Esophagus squamous epithelium (tissue), 5 donors: ENCODE measurements at places on chromosomes 7 and 10.

DNA sequence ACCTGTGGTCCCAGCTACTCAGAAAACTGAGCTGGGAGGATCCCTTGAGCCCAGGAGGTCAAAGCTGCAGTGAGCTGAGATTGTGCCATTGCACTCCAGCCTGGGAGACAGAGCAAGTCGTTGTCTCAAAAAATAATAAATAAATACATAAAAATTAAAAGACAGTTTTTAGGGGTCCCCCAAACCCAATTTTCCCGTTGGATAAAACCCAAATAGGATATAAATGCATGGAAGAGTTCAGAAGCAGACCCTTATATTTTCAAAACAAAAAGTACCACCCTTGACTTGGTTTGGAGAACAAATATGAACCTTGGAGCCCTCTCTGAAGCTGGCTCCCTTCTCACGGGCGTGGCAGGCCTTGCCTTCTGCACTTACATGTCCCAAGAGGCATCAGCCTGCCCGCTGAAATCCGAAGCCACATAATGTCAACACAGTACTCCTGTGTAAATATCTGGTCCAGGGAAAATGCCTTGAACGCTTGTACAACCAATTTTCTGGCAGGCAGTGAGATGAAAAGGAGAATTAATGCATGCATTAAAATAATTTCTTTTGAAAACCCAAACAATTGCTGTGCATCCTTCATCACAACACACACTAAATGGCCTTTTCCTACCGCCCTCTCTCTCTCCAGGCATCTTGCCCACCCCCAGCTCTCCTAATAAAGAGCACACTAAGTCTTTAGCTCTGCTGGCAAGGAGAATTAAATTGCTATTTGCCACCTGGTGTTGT lies 46.4 kb upstream of the PARD3 start:
- DNase-seq = no peak

GRCh38 chr7:114530057-114530611 lies 115.5 kb downstream of the FOXP2 start:
- no peak for DNase-seq

- DNase-seq = no peak
Observed at GRCh38 chr7:105408791-105409410, 20.2 kb upstream of the SRPK2 start.

DNA sequence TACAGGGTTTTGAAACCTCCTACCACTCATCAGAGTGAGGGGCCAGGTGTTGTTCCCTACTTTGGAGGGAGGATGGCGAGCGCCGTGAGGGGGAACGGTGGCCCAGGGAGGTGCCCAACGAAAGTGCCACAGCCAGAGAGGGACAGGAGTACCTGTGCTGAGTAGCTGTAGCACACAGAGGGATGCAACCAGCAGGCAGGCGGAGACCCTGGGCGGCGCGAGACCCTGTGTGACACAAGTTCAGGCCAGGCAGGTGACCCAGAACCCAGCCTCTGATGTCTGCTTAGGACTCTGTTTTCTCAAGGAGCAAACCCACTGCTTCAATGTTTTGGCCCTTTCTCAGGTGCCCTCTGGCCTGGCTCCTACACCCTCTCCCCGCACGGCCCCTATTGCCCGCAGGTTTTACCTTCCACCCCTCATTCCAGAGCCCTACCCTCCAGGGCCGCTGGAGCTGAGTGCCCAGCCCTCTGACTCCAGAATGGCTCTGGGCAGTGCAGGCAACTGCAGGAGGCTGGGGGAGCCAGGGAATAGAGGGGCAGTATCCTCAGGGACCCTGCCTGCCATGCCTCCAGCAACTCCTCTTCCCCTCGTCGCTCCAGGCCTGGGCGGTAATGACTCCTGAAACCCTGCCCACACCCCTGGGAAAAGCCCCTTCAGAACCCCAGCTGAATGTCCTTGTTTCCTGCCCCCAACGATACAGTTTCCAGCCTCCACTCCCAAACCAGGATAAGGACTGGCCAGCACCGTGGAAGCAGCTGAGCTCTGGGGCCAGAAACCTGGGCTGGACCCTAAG lies 164.1 kb upstream of the RHEB start:
- no peak for DNase-seq

GRCh38 chr10:6158276-6158675 lies 44.5 kb upstream of the PFKFB3 start:
- DNase-seq = no peak

GRCh38 chr7:23396222-23397015 lies 73.9 kb downstream of the IGF2BP3 start:
- DNase-seq = no peak

- DNase-seq = no peak
Observed at GRCh38 chr10:44854693-44855350, 56.3 kb upstream of the TMEM72 start.

DNA sequence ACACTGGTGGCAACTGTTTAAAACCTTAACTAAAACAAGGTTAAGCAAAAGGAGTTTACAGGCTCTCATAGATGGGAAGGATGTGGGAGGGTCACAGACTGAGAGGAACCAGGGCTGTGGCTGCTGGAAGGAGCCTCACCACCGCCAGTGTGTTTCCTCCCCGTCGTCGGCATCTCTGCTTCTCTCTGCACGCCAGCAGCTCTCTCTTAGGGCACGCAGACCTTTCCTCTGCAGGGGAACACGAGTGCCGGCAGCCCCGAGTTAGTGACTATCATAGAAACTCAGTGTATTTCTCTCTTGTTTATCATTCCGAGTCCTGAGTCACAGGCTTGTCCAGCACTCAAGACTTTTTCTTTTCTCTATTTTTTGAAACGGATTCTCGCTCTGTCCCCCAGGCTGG lies 8.1 kb upstream of the SH2D4B start:
- DNase-seq = no peak

DNA sequence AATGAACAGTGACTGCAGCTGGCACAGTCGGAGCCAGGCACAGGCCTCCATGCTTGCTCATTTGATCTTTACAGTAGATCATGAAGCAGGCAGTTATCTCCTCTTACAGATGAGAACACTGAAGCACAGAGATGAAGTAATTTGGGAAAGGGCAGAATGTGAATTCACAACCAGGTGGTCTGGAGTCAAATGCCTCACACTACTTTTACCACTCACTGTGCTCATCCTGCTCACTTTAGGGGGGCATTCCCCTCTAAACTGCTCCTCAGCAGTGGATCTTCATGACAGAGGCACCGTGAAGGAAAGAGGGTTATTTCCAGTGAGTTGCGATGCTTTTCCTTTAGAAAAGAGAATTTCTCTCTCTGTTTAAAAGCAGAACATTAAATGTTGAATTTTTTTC lies 15.1 kb downstream of the SNX10 start:
- DNase-seq = no peak

DNA sequence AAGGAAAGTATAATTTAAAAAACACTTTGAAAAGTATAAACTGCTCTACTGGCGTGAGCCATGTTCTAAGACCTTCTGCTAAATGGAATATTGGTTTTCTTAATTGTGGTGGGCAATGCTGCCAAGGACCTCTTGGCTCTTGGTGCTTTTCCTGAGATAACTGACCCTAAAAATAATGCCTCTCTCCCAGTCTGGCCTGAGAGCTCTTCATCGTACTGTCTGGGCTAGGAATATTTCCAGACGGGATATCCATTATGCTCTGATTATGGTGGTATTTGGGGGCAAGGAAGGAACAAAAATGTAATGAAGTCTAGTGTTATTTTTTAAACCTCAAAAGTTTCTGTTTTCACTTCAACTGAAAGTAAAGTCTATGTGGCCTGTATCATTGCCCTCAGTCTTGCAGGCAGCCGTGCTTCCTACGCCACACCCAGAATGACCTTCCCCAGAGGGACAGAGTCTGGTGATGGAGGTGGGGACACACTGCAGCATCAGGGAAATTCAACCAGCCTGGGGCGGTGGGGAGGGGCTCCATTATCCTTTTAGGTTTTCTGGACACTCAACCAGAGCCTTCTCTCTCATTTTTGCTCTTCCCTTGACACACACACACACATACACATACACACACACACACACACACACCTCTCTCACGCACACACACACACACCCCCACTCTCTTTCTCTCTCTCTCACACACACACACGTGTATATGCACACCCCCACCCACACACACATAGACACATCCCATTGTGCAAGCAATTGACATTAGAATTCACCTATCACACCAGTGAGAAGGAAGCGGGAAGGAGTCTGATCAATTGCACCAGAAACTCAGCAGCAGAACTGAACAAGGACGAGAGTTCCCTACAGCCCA lies 99.6 kb downstream of the LRRC18 start:
- no peak for DNase-seq

GRCh38 chr7:28433699-28434219 lies 21.4 kb downstream of the CREB5 start:
- DNase-seq = no peak

- no peak for DNase-seq
Observed at GRCh38 chr7:84953234-84953633, 233.6 kb downstream of the SEMA3D start.

DNA sequence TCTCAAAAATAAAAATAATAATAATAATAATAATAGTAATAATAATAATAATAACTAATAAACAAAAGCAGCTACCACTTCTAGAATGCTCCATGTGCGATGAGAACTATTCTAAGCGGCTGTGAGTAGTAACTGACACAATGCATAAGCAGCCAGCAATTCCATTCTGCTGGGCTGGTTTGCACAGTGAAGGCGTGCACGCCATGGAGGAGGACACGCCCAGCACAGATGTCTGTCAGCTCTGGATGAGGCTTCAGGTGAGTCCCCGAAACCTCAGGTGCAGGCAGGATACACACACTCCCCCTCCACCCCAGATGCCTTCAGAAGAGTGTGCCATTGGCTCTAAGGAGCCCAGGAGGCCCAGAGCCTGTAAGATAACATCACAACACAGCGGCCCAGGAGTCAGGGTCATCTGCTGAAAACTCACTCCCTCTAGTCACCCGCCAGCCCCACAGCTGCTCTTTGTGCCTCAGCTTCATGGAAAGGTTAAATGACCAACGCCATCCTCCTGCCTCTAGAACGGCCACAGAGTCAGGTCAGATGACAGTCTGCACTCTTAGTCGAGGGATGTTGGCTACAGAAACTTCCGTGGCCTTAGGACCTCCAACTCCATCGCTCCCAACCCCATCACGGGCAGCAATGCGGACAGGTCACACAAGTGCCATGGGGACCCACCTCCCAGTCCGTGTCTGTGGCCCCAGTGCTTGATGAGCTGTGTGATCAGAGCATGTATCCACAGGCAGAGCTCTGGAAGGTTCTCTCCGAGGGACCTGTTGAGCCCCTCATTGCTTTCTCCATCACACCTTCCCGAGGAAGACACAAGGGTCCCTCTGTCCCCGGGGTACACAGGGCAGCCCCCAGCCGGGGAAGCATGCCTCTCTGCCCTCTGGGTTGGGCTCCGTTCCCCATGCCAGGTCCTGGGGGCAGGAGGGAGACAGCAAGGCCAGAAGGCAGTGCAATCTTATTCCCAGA lies 103.9 kb downstream of the CTBP2 start:
- DNase-seq = no peak

GRCh38 chr7:4607311-4607729 lies 74.8 kb upstream of the FOXK1 start:
- DNase-seq = no peak

DNA sequence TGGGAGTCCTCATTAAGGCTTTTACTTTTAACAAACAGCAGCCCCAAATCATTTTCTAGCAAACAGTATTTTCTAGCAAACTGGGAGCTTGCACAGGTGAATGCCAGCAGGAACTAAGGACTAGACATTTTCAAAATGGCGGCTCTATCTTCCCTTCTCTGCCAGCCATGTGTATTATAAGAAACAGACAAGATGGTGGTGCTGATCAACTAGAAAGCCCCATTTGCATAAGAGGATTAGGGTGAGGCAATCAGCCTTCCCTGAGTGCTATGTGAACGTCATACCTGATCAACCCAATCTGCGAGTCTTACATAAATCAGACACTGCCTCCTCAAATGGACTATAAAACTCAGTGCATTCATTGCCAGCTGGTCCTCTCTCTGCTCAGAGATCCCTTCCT lies 479.6 kb downstream of the IPMK start:
- DNase-seq = no peak

DNA sequence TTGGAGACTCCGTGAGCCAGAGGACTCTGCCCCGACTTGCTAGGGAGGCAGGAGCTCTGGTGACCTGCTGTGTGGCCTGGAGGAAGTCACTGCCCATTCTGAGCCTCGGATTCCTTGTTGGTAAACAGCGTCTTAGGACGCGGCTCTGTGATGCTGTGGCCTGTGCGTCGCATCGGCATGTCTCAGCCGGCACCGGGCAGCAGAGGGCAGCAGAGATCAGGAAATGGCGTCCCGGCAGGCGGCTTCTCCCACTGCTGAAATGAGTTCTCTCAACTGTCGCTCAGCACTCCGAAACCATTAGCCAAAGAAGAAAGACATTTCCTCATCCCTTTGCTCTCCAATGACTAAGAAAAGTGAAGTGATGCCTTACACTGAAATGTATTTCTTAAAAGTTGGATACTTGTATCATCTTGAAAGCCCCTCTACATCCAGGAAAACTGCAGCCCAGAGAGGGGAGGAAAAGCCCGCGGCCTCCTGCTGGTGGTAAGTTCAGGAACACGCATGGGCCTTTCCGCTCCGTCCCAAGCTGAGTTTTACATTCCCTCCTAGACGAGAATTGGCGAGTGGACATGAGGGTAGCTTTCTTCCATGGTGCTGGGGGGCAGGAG lies 91.7 kb downstream of the WDR11 start:
- DNase-seq = peak; percentile 11

- no peak for DNase-seq
Observed at GRCh38 chr7:105760551-105761447, 115.6 kb downstream of the ATXN7L1 start.

DNA sequence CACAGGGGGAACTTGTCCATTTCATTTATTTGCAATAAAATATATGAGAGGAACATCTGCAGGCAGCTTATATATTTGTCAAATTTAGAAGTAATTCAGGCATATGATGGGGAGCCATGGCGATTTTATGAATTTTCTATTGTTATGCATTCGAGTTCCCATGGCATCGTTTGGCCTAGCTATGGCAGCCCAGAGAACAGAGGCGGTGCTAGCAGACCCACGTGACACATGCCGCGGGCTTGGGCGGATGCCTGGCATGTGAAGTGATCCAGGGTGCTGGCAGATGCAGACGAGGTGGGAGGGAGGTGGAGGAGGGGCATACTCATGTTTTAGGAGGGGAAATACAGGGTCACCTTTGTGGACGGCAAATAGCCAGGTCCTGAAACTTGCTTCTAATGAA lies 560.0 kb upstream of the GALNT17 start:
- no peak for DNase-seq

GRCh38 chr7:98398567-98399372 lies 2.1 kb downstream of the BAIAP2L1 start:
- DNase-seq = no peak

GRCh38 chr10:28054228-28054860 lies 55.5 kb upstream of the ODAD2 start:
- DNase-seq = no peak

- no peak for DNase-seq
Observed at GRCh38 chr7:148972375-148972774, 55.9 kb downstream of the PDIA4 start.
